Activated T-cell treated with anti-CD3 and anti-CD28 coated beads, Interleukin-2, amount 50 U/mL, for 4 hours (primary cell): ENCODE measurements at places on chromosomes 1 and 21. TPM values are rescaled to one million over a fixed set of nuclear protein-coding genes. Genes with fewer than 3 reads are reported as not detected.

DNA sequence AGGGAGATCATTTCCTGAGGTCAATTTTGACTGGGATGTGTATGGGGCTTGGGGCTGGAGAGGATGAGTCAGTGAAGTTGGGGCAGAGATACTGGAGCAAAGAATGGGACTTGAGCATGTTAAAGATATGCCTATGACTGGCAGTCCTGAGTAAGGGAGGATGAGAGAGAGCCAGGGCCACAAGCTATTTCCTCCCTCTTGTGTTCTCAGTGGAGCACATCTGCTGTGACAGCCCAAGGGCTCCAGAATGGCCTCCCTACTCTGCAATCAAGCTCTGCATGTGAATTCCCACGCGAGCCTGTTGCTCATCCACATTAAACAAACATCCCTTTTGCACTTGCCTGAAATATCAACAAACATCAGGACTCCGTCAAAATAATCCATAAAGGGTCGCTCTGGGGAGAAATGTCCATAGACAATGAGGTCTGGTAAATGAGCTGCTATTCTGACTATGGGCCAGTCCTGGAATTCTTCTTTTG, 9.2 kb downstream of the ADCY10 start:
- no peak for DNase-seq

- peak; percentile 72 for DNase-seq
Observed at GRCh38 chr1:156126630-156127534, 12.4 kb downstream of the LMNA start.

GRCh38 chr1:15411593-15412137, 2.0 kb downstream of the EFHD2 start:
- DNase-seq, result no peak

The TDRD5 gene
- total RNA-seq, result not detected

DNA sequence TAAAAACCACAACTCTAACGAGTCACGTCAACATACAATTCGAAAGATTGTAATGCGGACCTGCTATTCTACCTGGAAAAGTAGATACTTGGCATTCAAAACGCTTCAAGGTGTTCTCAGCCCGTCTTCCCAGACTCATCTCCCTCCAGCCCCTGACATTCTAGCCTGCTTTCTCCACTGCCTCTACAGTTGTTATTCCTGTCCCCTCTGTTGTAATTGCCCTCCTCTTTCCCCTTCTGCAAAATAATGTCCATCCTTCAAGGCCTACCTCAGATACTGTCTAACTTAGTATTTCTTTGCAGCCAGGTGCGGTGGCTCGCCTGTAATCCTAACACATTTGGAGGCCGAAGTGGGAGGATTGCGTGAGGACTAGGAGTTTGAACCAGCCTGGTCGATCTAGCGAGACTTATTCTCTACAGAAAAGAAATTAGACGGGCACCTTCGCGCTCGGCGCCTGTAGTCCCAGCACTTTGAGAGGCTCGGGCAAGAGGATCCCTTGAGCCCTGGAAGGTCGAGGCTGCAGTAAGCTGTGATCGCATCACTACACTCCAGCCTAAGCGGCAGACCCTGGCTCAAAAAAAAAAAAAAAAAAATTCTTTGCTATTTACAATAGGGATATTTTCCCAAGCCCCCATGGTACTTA, 756 bp upstream of the RBM34 start:
- no peak for DNase-seq

GRCh38 chr1:237879195-237879594, 11.5 kb downstream of the ZP4 start:
- no peak for DNase-seq

The LRRC3 gene
- total RNA-seq, result 0.57 TPM

DNA sequence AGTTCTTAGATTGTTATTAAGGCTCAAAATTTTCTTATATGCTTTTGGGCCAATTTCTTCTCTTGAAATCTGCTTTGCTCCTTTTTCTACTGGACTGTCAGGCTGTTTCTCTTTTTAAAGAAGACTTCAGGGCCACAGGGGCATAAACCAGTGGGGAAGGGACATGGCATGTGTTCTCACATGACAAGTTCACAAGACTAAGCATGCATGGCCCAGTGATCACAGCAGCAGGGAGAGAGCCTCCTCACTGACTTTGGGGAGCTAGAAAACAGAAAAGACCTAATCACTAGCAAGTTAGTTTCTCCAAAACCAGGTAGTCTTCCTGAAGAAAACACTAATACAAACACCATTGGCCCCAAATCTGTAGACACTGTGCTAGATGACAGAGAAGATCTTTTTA, 64.8 kb downstream of the RAB3GAP2 start:
- no peak for DNase-seq

The TINAGL1 gene
- 0.38 TPM for total RNA-seq

GRCh38 chr1:200172311-200172710, 144.8 kb downstream of the NR5A2 start:
- DNase-seq, result no peak

The MYCL gene
- 0.38 TPM for total RNA-seq

The TTC24 gene
- total RNA-seq, result 2.9 TPM

The PBX1 gene
- total RNA-seq, result 0.41 TPM

- DNase-seq, result no peak
Observed at GRCh38 chr1:108862698-108863477, 6.0 kb upstream of the AKNAD1 start.

The TTC34 gene
- total RNA-seq, result 0.56 TPM

DNA sequence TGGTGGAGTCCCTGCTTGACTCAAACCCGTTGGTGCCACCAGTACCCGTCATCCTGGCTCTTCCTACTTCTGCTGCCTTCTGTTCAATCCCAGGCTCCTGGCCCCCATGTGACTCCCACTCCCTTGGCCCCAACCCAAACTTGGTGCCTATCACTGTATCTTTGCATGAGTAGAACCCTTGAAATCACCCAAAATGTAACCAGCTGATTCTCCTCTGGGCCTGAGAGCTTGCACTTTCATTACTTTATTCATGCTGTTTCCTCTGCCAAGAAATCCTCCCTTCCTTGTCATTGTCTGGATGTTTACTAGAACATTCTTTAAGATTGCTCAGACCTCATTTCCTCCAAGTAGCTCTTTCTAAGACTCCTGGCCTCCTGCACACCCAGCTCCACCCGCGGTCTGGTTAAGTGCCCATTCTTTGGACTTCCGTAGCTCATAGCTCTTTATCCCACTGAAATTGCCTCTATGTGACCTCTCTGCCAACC, 15.7 kb downstream of the PTAFR start:
- no peak for DNase-seq

DNA sequence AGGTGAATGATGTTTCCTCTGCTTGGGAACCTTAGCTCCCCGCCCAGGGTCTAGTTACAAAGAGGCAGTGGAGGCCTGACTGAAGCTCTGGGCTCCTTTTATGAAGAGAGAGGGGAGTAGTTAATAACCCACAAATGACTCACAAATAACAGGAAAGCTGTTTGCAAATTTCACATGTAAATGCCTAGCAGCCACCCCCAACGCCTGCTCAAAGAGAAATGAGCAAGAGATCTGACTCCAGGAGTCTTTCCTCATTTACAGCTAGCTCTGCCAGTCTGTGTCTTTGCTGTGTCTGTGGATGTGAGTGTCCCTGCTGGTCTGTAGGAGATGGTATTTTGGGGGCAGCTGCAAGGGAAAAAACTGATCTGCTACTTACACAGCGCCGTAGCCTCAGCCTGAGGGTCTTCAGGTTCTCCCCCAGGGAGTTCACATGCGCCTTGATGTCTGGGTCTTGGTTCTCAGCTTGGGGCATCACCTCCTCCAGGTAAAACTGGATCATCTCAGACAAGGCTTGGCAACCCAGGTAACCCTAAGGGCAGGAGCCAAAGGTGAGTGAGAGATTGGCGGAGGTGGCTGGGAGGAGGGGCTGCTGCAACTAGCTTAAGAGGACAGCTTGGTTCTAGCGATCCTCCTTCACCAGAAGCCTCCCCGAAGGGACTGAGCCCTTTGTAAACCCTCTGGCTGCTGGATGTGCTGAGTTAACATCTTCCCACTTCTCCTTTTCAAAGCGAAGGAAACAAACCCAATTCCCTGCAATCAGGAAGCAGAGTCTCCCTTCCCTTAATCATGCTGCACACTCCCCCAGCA, at the start of gene IL19:
IL19 (plus strand) TSS at position 243 of the 807 bp plus-strand sequence. CDS start 65,890 bp downstream, outside the sequence.
- peak; percentile 48 for DNase-seq
